ENCODE measurements at places on chromosomes 2 and 18.

DNA sequence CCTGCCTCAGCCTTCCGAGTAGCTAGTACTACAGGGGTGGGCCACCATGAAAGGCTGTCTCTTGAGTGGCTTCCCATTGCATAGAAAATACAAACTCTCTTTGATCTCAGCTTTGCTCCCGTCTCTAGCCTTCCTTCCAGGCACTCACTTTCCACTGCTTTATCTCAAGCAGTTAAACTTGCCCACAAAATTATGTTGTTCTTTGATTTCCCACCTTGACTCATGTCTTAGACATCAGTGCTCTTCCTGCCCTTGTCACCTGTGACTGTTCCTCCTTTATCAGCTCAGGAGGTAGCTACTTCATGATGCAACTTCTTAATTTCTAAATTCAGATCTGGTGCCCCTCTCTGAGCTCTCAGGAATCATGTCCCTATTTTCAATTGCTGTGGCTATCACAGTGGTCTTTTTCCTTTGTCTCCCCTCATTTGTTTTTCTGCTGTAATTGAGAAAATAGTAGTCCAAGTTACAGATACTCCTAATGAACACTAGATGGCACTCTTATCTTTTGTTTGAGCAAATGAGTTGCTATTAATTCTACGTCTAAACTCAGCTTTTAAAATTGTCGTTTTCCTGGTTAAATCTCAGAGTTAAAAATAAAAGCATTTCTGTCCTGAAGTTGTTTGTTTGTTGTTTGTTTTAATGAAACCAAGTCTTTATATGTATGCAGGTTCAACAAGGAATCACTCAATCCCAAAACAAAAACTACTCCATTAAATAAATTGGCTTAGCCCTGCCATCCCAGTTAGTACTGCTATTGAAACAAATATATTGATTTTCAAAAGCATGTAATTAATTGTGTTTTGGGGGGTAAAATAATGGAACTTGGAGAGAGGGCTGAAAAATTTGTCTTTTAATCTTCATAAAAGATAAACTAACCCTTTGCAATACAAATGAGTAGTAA is 46.9 kb upstream of the GREB1L start:
- DNase-seq, result no peak

DNA sequence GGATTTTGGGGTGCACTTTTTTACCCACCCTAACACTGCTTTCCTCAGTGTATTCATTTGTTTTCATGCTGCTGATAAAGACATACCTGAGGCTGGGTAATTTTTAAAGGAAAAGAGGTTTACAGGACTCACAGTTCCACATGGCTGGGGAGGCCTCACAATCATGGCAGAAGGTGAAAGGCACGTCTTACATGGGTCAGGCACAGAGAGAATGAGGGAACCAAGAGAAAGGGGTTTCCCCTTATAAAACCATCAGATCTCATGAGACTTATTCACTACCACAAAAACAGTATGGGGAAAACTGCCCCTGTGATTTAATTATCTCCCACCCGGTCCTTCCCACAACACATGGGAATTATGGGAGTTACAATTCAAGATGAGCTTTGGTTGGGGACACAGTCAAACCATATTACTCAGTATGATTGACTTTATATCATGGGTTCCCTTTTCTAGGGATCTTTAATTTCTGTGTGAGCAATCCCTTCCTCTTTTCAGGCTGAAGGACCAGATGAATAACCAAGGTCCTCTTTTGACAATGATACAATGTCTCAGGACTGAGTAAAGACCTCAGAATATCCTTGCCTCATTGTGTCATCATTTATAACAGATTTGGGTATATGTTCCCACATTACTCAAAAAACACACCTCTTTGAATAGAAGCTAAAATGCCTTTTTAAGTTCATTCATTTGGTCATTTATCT is 100.1 kb upstream of the TRIB2 start:
- DNase-seq, result no peak

DNA sequence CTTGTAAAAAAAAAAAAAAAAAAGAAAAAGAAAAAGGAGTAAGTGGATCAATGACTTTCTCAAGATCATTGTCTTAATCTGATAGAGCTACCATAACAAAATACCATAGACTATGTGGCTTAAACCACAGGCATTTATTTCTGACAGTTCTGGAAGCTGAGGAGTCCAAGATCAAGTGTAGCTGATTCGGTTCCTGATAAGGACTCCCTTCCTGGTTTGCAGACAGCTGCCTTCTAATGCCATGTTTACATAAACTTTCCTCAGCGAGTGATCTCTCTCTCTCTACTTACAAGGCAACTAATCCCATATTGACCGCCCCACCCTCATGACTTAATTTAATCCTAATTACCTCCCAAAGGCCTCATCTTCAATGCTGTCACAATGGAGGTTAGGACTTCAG is 36.5 kb upstream of the SIX2 start:
- no peak for DNase-seq

DNA sequence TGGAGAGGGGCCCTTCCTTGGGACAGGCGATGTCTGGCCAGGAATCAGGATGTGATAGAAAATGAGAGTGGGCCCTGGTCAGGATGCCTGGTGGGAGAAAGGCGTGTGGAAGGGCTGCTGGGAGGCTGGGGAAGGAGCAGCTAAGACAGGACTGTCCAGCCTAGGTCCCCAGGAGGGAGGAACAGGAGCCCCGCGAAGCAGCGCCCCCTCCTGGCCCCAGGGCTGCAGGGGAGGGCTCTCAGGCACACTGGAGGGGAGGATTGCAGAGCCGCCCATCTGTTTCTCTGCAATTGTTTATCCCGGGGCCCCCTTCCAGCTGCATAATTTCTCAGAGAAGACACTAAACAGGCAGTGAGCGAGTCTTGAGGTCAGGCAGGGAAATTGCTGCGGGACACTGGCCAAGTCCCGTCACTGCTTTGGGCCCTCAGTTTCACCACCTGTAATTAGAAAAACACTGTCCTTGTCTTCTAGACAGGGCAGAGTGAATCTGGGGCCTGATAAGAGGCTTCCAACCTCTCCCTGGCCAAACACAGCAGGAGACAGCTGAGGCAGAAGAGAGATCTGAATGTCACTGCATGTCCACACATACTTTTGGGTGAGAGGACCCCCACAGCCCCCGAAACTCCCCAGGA is 3.9 kb upstream of the NPPC start:
- DNase-seq, result no peak

DNA sequence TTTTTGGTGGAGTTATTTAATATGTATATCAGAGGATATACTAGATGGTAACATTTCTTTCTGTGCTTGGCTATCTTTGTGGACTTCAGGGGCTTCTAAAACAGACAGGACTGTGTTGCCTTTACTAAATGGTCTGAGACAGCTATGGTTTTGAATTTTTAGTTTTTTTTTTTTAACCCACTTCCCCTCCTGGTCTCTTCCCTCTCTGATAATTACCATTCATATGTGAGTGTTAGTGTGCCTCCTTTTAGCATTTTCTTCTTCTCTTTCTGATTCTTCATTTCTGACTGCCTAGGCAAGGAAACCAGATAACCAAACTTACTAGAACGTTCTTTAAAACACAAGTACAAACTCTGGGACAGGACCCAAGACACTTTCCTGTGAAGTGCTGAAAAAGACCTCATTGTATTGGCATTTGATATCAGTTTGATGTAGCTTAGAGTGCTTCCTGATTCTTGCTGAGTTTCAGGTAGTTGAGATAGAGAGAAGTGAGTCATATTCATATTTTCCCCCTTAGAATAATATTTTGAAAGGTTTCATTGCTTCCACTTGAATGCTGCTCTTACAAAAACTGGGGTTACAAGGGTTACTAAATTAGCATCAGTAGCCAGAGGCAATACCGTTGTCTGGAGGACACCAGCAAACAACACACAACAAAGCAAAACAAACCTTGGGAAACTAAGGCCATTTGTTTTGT is 52.7 kb downstream of the SMAD4 start:
- no peak for DNase-seq

- no peak for DNase-seq
Measured at GRCh38 chr2:112519506-112519905, 22.8 kb upstream of the POLR1B start.

- DNase-seq, result no peak
Measured at GRCh38 chr18:9150121-9150520, 13.5 kb downstream of the ANKRD12 start.

- DNase-seq, result no peak
Measured at GRCh38 chr2:228768818-228769217, 502.3 kb downstream of the PID1 start.

DNA sequence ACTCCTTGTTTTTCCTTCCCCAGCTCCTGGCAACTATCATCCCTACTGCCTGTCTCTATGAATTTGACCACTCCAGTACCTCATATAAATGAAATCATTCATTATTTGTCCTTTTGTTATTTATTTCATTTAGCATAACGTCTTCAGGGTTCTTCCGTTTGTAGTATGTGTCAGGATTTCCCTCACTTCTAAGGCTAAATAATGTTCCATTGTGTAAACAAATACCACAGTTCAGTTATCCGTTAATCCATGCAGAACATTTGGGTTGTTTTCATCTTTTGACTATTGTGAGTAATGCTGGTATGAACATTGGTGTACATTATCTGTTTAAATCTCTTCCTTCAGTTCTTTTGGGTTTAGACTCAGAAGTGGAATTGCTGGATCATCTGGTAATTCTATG is 18.8 kb downstream of the DYNC2LI1 start:
- no peak for DNase-seq

DNA sequence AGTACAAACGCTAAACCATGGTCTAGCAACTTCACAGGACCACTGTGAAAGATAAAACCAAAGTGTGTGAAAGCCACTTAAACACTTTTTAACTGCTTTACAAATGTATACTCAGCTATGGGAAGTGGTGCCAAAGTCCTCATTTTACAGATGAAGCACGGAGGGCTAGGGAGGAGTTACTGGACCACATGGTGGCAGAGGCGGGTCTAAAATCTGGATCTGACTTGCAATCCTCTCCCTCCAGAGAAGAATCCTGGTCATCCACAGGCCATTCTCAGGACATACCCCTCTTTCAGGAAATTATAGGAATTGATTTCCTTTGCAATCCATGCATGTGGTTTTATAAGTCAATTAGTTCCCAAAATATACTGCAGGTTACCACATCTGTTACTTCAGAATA is 84.6 kb upstream of the GYPC start:
- no peak for DNase-seq

DNA sequence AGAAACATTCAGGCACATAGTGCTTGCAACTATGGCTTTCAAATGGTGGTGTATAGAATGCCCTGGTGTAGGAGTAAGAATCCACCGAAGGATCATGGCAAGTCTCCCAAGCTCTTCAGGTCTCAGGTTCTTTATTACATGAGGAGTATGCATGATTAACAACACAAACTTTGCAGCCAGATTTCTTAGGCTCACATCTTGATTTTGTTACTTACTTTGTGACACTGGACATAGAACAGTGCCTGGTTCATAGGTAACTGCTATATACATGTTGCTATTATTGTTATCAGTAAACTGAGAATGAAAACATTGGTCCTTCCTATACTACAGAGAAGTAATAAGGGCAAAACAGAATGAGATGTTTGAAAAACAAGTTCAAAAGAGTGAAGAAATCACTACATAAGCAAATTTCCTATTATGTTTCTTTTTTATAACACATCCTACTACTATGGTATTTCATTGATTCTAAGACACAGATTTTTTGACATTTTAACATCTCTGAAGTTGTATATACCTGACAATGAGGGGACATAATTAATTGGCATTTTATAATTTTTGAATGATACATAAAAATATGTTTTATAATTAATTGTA is 284.9 kb downstream of the C1D start:
- no peak for DNase-seq

GRCh38 chr2:189116087-189116486 is 63.5 kb downstream of the COL5A2 start:
- no peak for DNase-seq

- DNase-seq, result no peak
Measured at GRCh38 chr2:176109192-176109901, 2.3 kb downstream of the HOXD11 start.

DNA sequence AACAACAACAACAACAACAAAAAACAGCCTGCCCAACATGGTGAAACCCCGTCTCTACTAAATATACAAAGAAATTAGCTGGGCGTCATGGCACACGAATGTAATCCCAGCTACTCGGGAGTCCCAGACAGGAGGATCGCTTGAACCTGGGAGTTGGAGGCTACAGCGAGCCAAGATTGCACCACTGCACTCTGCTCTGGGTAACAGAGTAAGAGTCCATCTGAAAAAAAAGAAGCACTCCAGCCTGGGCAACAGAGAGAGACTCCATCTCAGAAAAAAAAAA is 344.1 kb upstream of the PLGLB2 start:
- no peak for DNase-seq

- DNase-seq, result no peak
Measured at GRCh38 chr2:133959066-133959465, 294.8 kb upstream of the MGAT5 start.
